ENCODE measurements at places on chromosomes 11 and 22. TPM values are rescaled to one million over a fixed set of nuclear protein-coding genes. Genes with fewer than 3 reads are reported as not detected.

GRCh38 chr11:128684549-128685401, 9.1 kb upstream of the FLI1 start:
- DNase-seq: no peak

- no peak for DNase-seq
Measured at GRCh38 chr11:117639601-117640000, 157.4 kb downstream of the DSCAML1 start.

GRCh38 chr22:30596199-30596598, 4.5 kb upstream of the PES1 start:
- no peak for DNase-seq

DNA sequence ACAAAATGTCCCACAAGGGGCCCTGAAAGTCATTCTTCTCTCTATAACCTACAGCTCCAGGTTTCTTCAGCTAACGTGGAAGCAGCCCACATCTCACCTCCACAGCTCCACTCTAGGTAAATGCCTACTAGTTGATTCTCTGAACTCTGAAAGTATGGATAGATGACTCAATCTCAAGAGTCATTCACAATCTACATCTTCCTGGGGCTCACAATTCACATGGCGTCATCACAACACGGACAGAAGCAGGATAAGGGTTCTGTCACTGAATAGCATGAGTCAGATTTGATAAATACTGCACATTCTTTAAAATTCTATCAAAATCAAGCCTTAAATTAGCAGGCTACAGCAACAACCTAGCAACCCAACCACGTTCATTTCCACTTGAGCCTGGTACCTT, 96.3 kb downstream of the PLEKHA7 start:
- no peak for DNase-seq

The CEP164 gene
- 20.0 TPM for total RNA-seq
